C1 segment of cervical spinal cord (tissue), 14 donors: ENCODE measurements at places on chromosomes 12 and 14.

DNA sequence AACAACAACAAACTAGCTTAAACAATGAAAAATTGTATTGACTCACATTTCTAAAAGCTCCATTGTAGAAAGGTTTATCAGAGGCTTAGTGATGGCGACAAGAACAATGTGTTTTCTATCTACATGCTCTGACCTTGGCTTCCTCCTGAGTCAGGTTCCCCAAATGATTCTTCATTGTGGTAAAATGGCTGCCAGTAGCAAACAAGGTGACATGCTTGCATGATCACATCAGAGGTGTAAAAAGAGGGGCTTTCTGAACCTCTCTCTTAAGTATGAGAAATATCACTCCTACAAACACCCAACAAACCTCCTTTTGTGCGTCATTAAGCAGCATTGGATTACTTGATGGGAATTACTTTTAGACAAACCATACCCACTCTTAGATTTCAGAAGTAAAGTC is 252.4 kb upstream of the SYT1 start:
- no peak for DNase-seq

- no peak for DNase-seq
These were observed 131.4 kb upstream of the CNTN1 start for GRCh38 chr12:40560848-40561247.

DNA sequence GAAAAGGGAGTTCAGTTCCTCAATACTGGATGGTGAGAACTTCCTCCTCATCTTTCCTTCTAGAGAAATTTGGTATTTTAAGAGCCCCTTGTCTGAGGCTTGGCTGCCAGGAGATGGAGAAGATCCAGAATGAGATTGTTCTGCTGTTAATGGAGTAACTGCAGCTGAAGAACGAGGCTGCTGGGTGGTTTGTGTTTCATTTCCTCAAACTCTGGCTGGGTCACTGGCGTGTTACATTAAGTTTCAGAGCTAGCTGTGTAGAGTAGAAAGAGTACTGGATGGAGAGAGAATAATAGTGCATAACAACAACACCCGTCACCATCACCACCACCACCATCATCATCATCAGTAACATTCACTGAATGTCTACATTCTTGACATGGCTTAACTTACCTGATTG is 325.0 kb upstream of the TBX3 start:
- DNase-seq: no peak

GRCh38 chr12:44694017-44694416 is 182.1 kb downstream of the NELL2 start:
- no peak for DNase-seq

- DNase-seq: no peak
These were observed 54.3 kb downstream of the SLC41A2 start for GRCh38 chr12:104903648-104904423.

- DNase-seq: no peak
These were observed 3.0 kb upstream of the PIGH start for GRCh38 chr14:67602995-67603545.

GRCh38 chr14:93780813-93781400 is 7.4 kb downstream of the PRIMA1 start:
- DNase-seq: no peak

DNA sequence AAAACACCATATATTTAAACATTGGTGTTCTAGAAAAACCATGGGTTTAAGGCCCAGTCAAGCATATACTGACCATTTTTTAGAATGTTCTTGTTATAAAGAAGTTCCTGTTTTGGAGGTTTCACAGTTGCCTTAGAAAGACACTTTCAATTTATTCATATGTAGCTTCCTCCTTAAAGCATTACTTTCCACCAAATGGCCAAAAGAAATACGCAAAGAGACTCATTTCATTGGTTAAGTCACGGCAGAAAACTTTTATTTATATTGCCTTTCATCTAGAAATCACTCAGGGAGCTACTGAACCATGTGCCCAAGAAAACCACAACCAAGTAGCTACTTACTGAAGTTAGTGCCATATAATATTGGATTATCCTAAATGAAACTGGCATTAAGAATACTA is 40.0 kb downstream of the MYBPC1 start:
- DNase-seq: no peak

DNA sequence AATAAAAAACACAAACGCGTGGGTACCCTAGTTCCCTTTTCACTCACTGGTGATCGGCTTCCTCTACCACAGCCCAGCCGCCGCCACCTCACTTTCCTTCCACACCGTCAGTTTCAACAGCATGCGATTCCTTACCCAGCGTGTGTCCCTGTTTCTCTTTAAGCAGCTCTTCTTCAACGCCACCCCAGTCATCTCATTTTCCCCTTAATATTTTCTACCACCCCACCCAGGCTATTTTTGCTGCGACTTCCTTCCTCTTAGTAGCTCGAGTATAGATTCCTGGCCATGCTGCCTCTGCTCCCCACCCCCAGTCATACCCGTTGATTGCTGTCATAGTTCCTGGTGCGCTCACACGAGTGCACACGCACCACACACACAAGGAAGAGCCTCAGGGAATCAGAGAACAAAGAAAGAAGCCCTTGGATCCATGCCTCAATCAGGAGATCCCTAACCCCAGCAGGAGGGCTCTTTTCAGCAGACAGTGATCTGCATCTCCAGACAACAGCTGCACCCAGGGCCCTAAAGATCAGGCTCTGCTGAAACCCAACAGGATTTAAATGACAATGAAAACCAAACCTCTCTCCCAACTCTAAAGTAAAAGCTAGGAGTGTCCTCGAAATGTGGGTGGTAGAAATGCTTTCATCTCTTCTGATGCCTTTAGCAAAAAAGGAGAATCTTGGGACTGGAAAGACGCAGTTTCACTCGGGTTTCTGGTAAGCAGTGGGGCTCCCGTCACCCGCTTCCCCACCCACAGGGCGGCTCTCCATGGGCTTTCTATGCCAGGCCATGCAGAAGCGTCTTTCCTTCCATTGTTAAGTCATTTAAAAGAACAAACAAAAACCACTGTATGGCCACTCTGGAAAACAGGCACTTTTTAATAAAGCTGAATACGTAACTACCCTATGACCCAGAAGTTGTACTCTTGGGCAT is 23.8 kb downstream of the VPS37B start:
- DNase-seq: no peak

DNA sequence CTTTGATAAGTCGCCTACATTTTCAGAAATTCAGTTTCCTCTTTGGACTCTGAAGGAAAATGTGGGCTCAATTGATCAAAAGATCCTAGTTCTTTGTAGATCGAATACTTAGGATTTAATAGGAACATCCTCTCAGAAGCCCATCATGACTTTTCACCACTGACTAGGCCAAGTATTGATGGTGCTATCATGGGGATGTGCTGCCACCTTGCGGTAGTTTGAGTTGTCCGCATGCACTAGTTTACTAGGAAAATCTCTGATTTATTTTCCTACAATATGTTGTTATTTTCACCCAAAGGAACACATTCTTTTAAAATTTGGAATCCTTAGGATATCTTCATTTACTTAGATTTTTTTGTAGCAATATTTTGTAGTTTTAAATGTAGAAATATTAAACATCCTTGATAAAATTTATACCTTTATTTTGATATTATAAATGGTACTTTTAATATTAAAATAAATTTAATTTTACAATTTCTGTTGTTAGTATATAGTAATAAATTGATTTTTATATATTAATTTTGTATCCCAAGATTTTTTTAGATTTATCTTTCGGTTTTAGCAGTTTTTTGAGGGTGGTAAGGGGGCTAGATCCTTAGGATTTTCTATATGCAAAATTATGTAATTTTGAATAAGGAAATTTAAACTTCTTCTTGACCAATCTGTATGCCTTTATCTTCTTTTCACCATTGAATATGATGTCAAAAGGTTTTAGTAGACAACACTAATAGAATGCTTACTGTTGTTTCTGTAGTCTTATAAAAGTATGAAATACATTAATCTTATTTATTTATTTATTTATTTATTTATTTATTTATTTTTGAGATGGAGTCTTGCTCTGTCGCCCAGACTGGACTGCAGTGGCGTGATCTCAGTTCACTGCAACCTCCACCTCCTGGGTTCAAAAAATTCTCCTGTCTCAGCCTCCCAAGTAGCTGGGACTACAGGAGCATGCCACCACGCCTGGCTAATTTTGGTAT is 52.9 kb upstream of the OR9K2 start:
- peak; percentile 21 for DNase-seq

GRCh38 chr12:81176796-81177195 is 98.9 kb downstream of the ACSS3 start:
- no peak for DNase-seq
